Lung microvascular endothelial cell (primary cell): ENCODE measurements at places on chromosomes 13 and 19. TPM values are rescaled to one million over a fixed set of nuclear protein-coding genes. Genes with fewer than 3 reads are reported as not detected.

Gene ZNF793
- 0.65 and 1.2 TPM in 2 replicates for total RNA-seq

Gene ATXN8OS
- not detected in 2 replicates for total RNA-seq

Gene ZNF492
- 0.22 and 0.60 TPM in 2 replicates for total RNA-seq

Gene TTC9B
- under 0.01 TPM in 1 of 2 replicates, not detected in the other for total RNA-seq

Gene IZUMO4
- total RNA-seq = 0.60 and 0.65 TPM in 2 replicates

Gene NUFIP1
- 1.1 and 1.6 TPM in 2 replicates for total RNA-seq

Gene SAE1
- total RNA-seq = 96.8 and 131 TPM in 2 replicates

Gene ZNF547
- total RNA-seq = 1.7 and 3.0 TPM in 2 replicates

Gene FFAR3
- total RNA-seq = under 0.01 TPM in 1 of 2 replicates, not detected in the other

Gene PLIN5
- 4.6 and 23.2 TPM in 2 replicates for total RNA-seq

Gene DHDH
- total RNA-seq = under 0.01 TPM in 1 of 2 replicates, not detected in the other

Gene ANGPTL4
- 1.5 and 7.1 TPM in 2 replicates for total RNA-seq

Gene ZNF548
- total RNA-seq = 8.1 and 11.3 TPM in 2 replicates

Gene FFAR1
- total RNA-seq = not detected in 2 replicates

Gene GJB6
- not detected in 2 replicates for total RNA-seq

Gene CYP4F8
- total RNA-seq = not detected in 2 replicates

Gene ZNF738
- total RNA-seq = 3.3 and 4.4 TPM in 2 replicates

Gene PGLYRP2
- not detected in 2 replicates for total RNA-seq

Gene METTL21C
- total RNA-seq = not detected in 2 replicates

Gene OR4F17
- not detected in 2 replicates for total RNA-seq

Gene ADGRE3
- total RNA-seq = not detected in 2 replicates

Gene KLK10
- under 0.01 TPM in 1 of 2 replicates, not detected in the other for total RNA-seq

Gene ZNF429
- total RNA-seq = 1.1 and 3.8 TPM in 2 replicates

Gene SPACA7
- total RNA-seq = not detected in 2 replicates
